Ascending aorta (tissue), 2 donors: ENCODE measurements at places on chromosomes 3 and 15.

- no peak for DNase-seq
These were observed 259.9 kb upstream of the SLCO3A1 start for GRCh38 chr15:91593653-91594052.

DNA sequence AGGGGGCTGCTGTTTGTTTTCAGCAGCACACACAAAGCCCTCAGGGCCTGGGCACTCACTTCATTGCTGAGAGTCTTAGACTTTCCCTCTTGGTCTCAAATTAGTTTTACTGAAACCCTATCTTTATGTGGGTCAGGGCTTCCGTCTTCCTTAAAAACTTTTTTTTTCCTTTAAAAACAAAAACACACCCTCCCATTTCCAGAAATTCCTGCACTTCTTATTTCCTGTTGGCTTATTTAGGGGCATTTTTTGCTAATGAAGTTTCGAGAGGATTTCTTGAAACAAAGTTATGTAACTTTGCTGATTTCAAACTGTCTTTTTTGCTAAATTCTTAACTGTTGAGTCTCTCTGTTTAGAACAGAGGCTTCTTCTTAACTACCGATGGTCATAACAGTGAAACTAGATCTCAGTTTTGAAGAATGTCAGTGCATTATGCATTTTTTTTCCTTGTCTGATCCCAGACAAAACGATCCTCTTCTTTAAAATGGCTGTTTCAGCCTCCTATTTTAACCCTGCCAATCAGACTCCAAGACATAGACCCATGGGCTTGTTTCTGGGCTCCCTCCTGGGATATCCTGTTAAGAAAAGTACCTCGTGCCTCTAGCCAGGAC lies 23.3 kb downstream of the ANAPC13 start:
- no peak for DNase-seq

DNA sequence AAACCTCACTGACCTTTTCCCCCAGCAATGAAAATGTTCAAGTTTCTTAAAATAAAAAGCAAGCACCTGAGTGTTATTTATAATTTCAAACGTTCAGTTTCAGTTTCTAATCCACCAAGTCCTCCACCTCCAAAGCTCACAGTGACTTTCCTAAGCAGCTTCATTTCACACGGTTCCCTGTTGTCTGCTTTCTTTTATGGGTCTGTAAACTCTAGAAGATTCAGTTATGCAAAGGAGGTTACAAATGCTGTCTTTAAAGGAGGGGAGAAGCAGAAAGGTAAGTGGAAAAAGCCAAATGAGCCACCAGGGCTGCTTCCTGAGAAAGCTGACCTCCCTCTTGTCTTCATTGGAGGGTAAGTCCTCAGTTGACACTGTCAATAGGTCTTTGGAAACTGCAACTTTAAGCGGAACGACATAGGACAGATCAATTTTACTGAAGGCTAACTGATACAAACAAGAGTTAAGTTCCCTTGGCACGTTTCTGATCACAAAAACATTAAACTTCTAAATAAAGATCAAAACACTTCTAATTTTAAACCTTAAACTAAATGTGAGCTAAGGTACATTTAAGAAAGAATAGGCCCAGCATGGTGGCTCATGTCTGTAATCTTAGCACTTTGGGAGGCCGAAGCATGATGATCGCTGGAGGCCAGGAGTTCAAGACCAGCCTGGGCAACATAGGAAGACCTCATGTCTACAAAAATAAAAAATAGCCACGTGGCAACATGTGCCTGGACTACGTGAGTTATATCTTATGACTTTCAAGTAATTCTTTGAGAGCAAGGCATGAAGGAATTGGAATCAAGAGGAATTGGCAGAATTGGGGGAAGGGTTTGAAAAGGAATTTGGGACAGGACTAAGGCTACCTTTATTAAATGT lies 151.9 kb upstream of the UBE2E1 start:
- DNase-seq, result no peak

GRCh38 chr15:76932135-76932966 lies 802 bp downstream of the RCN2 start:
- DNase-seq, result no peak

DNA sequence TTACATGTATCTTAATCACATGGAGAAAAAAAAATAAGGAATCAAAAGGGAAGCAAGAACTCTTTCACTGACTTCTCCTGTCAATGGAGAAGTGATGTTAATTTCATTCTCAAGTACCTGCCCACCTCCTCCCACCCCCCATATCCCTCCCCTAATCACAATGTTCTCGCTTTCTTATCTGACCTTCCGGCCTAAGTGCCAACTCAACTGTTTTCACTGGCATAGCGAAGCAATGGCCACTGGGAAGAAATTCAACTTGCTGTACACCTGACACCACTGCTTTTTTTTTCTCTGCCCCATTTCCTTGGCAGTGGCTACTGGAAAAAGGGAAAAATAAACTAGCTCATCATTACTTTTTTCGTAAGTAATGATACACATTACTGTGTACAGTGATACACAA lies 3.8 kb downstream of the SGO1 start:
- no peak for DNase-seq

GRCh38 chr3:157464321-157464720 lies 27.7 kb downstream of the PTX3 start:
- DNase-seq, result no peak

DNA sequence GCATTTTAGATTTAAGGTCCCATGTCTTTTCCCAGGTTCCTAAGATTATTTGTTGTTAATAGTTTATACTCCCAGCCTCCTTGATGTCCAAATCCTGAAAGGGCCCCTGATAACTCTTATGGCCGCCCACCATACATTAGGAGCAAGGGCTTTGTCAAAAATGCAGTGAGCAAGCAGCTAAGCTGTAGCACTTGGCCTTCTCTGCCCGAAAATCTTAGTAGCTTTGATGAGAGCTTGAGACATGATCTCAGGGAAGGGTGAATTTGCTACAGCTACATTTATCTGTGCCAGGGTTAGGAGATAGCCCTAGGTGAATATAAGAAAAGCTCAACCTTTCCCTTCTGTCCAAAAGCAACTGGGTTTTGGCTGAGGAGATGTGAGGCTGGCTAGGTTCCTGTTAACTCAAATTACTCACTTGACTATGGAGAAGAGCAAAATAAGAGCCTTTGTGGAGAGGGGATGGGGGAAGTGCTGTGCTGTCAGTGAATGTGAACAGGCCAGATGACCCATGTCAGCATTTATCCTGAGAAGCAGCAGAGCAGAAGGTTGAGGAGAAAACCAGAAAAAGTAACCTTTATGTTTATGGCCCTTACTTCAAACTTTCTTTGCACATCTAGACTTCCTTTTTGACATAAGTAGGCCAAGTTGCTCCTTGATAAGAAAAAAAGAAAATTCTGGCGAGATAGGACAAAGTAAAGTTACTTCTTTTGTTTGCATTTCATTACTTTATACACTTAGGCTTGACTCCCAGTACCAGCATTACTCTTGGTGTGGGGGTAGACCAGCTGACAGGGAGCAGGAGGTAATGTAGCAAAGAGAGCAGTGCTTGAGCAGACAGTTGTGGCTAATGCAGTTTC lies 21.1 kb downstream of the MAPK6 start:
- no peak for DNase-seq

DNA sequence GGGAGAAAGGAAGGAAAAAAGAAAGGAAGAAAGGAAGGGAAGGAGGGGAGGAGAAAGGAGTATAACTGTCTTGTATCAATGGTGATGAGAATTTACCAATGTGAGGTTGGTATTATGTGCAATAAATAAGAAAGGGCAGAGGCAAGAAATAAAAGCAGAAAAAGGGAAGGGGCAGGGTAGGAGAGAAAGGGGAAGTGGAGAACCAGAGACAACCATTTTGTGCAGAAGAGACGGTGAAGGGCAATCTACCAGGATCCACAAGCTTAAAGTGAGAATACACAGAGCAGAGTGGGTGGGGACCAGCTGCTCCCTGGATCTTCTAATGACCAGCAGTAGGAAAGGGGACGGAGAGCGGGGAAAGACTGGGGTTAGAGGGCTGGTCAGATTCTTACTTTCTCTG lies 106.9 kb upstream of the SLCO2A1 start:
- DNase-seq, result no peak

- peak; percentile 86 for DNase-seq
These were observed 16.8 kb upstream of the SLC41A3 start for GRCh38 chr3:126100634-126101301.

DNA sequence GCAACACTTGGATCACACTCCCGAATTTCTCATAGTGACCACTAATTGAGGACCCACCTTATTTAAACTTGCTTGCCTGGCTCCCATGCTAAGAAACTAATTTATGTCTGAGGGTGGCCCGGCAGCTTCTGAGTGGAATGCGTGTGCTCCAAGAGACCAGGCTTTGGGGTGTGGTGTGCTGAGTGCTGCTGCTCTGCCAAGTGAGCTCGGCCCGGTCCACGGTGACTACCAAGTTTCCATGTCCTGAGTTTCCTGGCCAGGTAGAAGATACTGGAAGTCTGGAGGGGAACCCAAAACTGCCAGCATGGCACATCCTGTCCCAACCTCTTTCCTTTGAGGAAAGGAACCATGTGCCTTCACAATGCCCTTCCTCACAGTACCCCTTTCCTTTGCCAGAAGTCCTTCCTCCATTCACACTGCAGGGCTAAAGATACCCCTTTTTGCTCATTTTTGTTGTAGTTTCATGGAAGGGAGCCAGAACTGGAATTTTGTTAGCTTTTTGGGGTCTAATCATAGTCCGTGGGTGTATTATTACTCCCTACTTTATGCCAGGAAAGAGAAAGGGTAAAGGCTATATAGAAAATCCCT lies 59.1 kb upstream of the ACAD9 start:
- DNase-seq, result no peak

DNA sequence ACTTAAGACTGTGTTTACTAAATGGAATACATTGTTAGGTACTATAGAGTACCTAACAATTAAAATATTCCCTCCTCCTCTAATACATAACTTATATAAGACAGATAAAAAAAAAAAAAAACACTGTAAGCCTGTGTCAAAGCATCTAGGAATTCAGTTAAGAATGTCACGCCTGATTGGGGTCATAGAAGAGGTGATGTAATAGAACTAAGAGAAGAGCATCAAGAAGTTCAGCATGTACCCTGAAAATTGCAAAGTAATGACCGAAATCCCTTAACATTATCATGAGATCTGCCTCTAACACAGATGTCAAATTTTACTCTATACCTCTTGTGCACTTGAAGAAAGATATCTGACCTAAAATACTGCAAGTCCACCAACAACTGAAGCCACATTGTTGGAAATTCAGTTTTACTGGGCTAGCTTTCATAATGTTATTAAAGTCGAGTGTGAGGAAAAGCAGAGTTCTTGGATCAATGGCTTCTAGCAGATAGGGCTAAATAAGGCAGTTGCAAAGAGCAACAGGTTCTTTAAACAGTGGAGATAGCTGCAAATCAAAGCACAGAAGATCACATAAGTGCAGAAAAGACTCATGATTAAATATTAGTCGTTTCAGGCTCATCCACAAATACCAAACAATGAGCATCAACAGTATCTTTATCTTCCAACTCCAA lies 75.0 kb downstream of the TBL1XR1 start:
- DNase-seq, result no peak

GRCh38 chr15:89416339-89417183 lies 79.8 kb downstream of the RHCG start:
- no peak for DNase-seq

GRCh38 chr3:16187213-16187790 lies 12.8 kb downstream of the GALNT15 start:
- DNase-seq, result peak; percentile 53

GRCh38 chr3:32423956-32424557 lies 32.4 kb downstream of the CMTM7 start:
- DNase-seq, result peak; percentile 42

GRCh38 chr15:96692826-96693225 lies 362.3 kb downstream of the NR2F2 start:
- DNase-seq, result no peak

DNA sequence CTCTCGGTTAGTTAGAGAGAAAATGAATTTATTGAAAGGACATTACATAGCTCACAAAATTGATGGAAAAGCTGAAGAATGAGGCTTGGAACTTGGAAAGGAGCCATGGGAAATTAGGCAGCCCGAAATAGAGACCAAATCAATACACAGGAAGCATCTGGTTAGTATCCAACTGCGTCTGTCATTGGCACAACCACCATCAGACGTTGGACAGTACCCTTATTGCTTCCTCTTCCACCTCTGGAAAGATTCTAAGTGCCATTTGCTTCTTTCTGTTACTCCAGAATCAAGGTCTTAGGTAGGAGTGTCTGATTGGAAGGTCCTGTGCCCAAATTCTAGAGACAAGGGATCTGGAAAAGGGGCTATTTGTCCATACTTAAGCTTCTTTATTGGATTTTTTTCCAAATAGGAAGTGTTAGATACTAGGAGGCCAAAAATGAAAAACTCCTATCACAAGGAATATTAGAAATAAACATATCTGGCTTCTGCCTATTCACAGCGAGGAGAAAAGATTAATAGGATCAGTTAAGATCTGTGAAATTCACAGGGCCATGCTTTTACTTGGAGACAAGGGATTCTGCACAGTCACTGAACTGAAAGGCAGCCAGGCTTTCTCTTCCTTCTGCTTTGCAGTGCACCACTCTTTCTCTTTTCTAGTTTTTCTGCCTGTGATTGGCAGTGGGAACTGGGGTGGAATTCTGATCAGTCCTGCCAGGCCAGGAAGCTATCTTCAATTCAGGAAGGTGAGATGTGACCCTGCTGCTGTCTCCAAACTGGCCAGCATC lies 10.7 kb upstream of the HACD2 start:
- no peak for DNase-seq

DNA sequence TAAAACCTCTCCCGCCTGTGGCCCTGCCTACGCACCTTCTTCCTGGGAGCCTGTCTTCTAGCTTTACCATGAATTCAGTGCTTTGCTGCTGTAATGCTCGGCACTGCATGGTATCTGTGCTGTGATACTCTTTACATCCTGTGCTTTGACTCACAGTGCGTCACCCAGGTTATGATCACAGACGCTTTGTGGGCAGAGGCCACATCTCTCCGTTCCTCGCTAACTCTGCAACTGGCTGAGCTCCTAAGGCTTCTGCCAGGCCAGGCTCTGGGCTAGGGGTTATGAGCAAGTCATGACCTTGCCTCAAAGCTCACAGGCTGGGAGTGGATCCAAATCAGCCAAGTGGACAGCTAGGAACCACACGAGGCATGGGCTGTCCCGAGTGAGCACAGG lies 23.2 kb downstream of the SPTBN5 start:
- no peak for DNase-seq

GRCh38 chr3:127857333-127857732 lies 35.0 kb upstream of the MGLL start:
- no peak for DNase-seq
